ENCODE measurements at places on chromosomes 6 and 20.

GRCh38 chr20:8569766-8570165, 437.7 kb downstream of the PLCB1 start:
- DNase-seq = no peak

DNA sequence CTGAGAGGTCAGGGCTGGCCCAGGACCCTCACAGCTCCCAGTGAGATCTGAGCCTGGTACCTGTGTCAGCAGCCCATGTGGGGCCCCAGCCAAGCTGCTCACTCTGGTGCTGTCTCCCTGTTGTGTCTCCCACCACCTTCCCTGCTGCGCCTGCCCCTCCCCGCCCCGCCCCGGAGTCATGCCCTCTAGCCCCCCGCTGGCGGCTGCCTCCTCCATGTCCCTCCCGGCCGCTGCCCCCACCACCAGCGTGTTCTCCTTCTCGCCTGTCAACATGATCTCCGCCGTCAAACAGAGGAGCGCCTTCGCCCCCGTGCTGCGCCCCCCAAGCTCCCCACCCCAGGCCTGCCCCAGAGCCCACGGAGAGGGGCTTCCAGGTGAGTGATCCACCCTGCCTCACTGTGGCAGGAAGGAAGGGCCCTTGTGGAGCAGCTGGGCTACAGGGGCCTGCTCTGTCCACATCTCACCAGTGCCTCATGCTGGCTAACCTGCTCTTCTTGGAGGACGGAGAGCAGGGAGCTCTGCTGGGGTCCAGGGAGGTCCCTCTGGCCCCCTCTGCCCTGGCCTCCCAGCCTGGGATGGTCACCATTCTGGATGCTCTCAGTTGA, 44.9 kb downstream of the CPXM1 start:
- no peak for DNase-seq

DNA sequence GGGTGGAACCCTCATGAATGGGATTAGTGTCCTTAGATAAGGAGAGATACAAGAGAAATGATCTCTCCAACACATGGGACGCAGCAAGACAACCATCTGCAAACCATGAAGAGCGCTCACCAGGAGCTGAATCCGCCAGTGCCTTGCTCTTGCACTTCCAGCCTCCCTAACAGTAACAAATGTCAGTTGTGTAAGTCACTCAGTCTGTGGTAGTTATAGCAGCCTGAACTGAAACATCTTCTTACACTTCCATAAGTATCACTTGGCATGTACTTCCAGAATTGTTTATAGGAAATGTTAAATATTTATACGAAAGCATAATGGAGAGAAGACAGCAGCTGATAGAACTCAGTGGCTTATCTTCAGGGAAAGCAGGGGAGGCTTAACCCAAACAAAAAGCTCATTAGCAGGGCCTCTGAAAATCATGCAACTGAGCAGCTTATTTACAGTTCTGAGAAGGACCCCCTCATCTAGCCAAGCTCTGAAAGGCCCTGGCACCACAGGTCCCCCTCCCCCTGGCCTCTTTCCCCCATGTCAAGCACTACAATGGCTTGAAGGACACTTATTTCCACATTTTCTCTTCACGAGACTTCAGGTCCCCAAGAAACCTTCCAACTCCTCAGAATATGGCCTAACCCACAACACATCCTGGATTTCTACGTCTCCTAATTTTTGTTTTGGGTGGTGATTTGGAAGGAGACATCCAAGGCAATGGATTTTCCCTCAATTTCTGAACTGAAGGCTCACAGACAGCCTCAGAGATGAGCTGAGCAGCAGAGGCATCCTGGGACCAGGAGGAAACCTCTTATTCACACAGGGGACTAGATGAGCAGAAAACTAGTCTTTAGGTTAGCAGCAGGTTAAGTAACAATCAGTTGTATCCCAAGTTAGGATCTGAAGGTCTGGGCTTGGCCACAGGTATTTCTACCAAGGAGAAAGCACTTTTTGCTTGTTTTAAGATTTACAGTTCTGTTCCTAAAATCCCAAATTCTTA, 49.1 kb downstream of the GCLC start:
- DNase-seq = no peak

- no peak for DNase-seq
Observed at GRCh38 chr20:10911298-10911697, 237.5 kb upstream of the JAG1 start.

Data from stimulated activated CD4-positive, alpha-beta T cell treated with anti-CD3 and anti-CD28 coated beads, Interleukin-12 subunit alpha, Interleukin-12 subunit beta, amount 100 ng/mL, for 24 hours (primary cell).